NCI-H774 (cell line): ENCODE measurements at places on chromosomes 5 and 9.
A peak's percentile ranks its signal among the peaks of the same experiment; 100 is the strongest.

DNA sequence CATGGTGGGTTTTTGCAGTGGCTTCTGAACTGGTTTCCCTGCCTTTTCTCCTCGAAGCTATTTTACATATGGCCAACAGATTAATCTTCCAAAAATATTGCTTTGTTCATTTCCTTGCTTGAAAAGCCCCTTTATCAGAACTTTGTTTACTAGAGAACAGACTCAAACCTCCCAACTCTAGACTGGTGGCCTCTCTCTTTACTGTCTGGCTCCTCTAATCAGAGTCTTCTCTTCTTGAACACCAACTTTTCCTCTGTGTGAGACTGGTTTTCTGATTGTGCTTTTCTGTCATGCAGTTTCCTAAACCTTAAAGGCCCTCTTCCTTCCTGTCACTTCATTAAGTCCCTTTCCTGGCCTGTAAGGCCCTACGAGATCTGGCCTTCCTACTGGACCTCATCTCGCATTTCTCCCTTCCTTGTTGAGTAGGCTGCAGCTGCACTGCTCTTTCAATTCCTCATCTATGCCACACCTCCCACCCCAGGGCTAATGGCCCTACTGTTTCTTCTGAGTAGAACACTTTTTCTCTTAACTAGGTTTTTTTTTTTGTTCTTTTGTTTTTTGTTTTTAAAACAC, 5.7 kb downstream of the C9orf43 start:
- DNase-seq = no peak

GRCh38 chr9:37784291-37784615, 611 bp downstream of the EXOSC3 start:
- no peak for DNase-seq

- no peak for DNase-seq
Measured at GRCh38 chr9:18404434-18405029, 69.4 kb upstream of the ADAMTSL1 start.

DNA sequence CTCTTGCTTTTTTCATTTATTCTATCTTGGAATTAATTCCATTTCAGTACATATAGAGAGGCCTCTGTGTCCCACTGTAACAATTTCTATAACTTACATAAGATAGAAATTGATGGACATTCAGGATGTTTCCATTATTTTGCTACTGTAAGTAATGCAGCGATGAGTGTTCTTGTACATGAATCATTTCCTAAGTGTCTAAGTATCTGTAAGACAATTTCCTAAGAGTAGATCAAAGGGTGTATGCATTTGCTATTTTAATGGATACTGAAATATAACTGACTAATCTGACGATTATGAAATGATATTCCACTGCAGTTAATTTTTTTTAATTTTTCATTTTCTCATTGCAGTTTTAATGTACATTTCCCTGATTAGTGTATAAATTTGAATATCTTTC, 23.0 kb upstream of the RBM22 start:
- no peak for DNase-seq

DNA sequence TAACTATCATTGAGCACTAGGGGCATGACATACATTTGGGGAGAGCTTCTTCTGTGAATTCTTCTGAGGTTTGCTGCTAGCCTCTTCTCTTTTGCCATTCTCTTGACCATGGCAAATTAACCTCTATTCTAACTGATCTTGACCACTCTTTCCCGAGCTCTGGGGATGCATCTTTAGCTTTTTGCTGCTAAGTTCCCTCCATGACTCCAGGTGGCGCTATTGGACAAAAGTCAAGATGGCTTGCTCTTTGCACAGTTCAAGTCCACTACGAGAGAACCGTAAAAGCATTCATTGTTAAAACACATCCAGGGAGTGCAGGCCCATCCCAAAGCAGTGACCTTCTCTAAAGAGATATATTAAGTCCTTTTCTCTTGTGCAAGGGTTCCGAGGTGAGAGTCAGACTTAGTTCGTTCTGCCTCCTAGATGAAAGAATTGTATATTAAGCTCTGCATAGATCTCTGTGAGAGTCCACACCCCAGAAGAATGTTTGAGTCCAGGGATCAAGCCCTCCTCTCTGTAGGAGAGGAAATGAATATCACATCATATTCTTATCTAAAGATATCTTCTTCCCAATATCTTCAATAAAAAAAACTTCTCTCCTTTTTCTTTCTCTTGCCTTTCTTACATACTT, 1152.9 kb upstream of the CDH6 start:
- DNase-seq = peak; percentile 49

GRCh38 chr9:128317629-128318028, 4.6 kb downstream of the TRUB2 start:
- no peak for DNase-seq

GRCh38 chr5:150246429-150246828, 43.1 kb downstream of the CAMK2A start:
- DNase-seq = no peak

DNA sequence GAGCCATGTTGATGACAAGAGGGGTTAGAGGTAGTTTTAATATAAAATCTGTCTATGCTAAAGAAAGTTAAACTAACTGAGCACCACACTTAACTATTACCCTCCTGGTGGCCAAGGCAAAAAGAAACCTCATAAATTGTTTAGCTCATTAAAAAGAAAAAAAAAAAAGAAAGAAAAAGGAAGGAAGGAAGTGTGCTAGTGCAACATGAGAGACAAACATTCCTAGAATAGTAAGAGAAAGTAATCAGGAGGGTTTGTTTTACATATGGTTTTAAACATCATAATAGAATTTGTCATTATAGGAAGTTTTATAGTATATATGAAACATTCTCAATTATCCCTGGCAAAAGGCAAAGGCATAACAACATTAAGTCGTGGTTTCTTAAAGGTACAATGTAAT, 152.3 kb downstream of the SNX18 start:
- no peak for DNase-seq
